ENCODE measurements at places on chromosomes 13 and 19.

- no peak for DNase-seq
Measured at GRCh38 chr13:98055623-98056022, 87.3 kb upstream of the FARP1 start.

- DNase-seq, result no peak
Measured at GRCh38 chr13:70014337-70014736, 93.3 kb upstream of the ATXN8OS start.

GRCh38 chr13:44812818-44813217, 176.5 kb downstream of the NUFIP1 start:
- DNase-seq, result no peak

- DNase-seq, result no peak
Measured at GRCh38 chr13:29621841-29622240, 26.4 kb upstream of the SLC7A1 start.

DNA sequence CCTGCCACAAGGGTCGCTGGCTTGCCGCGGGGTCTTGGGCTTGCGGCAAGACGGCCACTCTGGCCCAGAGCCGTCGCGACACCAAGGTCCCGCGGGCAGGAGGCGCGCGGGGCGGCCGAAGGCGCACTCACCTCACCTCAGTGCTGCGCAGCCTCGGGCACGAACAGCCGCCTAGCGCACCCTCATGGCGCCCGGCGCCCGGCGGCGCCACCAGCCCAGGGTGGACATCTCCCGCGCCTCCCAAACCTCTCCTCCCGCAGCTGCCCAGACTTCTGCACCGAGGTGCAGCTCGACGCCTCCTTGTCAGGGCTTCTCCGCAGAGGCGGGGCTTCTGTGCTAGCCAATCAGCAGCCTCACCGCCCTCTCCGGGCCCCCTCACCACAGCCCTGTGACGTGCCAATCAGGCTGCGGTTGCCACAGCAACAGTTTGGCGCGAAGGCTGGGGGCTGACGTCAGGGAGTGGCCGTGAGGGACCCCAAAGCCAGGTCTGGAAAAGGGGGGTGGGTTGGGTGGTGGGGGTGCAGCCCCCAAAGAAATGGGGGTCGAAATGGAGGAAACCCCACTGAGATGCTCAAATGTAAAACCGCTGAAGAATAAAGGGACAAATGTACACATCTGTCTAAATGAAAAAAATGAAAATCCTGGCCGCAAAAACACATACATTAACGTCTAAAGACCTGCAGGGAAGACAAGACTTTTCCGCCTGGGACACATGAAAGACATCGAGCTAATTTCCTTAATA, at the start of the genes PEG3 and ZIM2:
Gene PEG3 (minus strand): TSS at position 276 of the 742 bp plus-strand sequence. CDS start 16,071 bp downstream, outside the sequence.
Gene ZIM2 (minus strand): TSS at position 276 of the 742 bp plus-strand sequence. CDS start 16,449 bp downstream, outside the sequence.
- peak; percentile 85 for DNase-seq

DNA sequence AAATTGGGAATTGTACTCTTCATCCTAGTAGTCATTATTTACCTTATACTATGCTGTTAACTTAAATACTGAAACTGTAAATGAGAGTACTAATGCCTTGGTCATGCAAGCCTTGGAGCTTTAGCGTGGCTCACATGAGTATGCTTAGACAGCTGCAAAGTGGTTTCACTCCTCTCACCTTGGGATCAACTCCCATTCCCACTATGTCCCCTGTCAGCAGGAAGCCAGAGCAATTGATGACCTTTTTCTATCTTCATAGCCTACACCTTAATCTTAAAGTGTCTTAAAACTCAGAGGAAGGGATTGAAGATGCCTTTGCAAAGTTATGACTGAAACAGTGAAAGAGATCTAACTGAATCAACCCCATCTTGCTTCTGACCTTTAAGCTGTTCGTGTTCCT, 33.2 kb upstream of the CEACAM8 start:
- no peak for DNase-seq

- DNase-seq, result peak; percentile 38
Measured at GRCh38 chr13:32150794-32151193, 119.2 kb downstream of the FRY start.

- no peak for DNase-seq
Measured at GRCh38 chr13:23516702-23517101, 53.5 kb upstream of the TNFRSF19 start.

GRCh38 chr13:37360556-37360955, 238.0 kb downstream of the POSTN start:
- no peak for DNase-seq

DNA sequence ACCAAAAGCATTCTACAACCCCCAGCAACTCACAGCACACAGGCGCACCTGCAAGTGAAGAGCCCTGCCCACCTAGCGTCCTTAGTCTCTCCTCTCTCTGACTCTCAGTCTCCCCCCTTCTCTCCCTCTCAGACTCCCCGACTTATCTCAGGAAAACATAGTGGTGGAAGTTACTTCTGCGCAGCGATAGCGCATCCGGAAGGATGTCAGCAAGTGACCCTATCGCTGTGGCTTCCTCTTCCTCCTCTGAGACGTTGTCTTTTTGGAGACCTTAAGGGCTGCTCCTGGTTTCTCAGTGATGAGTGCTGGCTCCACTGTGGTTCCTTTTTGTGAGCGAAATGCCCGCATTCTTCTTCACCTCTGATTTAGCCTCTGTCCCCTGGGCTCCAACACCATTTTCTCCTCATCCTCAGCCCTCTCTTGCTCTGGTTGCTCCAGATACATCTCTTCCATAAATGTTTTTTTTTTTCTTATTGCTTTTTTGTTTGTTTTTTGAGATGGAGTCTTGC, 1.4 kb upstream of the YIF1B start:
- no peak for DNase-seq

GRCh38 chr19:49738268-49738667, 24.8 kb downstream of the TSKS start:
- DNase-seq, result no peak

DNA sequence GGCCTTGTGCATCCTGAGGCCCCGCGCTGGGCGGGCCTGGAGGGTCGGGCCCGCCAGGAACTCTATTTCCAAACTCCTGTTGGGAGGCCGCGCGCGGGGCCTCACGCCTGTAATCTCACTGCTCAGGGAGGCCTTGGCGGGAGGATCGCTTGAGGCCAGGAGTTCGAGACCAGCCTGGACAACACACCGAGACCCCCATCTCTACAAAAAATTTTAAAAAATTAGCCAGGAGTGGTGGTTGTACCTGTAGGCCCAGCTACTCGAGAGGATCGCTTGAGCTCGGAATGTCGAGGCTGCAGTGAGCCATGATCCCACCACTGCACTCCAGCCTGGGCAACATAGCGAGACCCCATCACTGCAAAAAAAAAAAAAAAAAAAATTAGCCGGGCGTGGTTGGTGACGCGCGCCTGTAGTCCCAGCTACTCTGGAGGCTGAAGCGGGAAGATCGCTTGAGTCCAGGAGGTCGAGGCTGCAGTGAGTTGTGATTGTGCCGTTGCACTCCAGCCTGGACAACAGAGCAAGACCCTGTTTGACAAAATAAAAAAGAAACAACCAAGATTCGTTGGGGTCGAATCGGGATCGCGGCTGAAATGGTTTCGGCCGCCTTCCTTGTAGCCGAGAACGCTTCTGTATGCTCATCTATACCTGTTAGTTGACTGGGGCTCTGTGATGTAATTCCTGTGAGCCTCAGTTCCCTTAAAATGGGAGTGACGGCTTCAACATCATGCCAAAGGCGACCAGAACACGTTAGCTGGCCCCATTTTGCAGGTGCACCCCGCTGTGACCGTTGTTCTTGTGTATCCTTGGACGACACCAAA, 636 bp downstream of the SF3A2 start:
- DNase-seq, result no peak

DNA sequence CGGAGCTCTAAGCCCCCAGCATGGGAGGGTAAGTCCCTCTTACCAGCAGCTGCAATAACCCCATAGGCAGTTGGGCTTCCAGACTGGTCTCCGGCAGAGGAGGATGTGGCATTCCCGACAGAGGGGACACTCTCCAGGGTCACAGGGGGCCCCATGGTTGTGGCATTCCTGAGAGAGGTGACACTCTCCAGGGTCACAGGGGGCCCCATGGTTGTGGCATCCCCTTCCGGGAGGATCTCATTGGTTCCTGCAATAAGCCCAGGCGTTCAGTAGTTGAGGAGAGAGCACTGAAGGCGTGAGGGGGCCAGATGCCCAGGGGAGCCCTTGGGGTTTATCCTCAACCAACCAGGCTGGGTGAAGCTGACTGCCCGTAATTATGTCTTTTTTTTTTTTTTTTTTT, 5.4 kb downstream of the CD320 start:
- no peak for DNase-seq

DNA sequence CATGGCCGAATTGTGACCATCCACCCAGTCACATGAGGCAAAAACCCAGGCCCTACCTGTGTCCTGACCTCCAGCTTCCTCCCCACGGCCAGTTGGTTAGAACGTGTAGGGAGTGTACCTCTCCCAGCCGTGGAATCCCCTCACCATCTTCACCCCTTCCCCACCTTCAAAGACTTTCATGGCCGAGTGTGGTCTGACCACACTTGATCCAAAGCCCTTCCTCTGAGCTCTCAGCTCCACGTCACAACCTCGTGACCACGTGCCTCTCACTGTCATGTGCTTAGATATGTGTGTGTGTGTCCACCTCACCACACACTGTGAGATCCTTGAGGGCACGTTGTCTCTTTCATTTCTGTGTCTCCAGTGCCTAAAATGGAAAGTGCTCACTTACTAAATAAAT, 48.6 kb upstream of the UBE2L5 start:
- no peak for DNase-seq

- DNase-seq, result peak; percentile 39
Measured at GRCh38 chr13:21138561-21138960, 37.8 kb downstream of the SKA3 start.

GRCh38 chr13:39970177-39970846, 314.9 kb downstream of the COG6 start:
- no peak for DNase-seq

- DNase-seq, result no peak
Measured at GRCh38 chr13:41639955-41640780, 182.8 kb downstream of the RGCC start.

DNA sequence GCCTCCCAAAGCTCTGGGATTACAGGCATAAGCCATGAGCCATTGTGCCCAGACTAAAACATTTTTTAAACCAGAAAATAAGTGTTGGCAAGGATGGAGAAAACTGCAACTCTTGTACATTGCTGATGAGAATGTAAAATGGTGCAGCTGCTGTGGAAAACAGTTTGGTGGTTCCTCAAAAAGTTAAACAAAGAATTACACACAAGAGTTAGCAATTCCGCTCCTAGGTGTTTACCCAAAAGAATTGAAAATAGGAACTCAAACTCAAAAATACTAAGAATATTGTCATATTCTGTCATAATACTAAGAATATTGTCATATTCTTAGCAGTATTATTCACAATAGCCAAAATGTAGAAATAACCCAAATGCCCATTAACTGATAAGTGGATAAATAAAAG, 39.7 kb upstream of the USP12 start:
- no peak for DNase-seq

DNA sequence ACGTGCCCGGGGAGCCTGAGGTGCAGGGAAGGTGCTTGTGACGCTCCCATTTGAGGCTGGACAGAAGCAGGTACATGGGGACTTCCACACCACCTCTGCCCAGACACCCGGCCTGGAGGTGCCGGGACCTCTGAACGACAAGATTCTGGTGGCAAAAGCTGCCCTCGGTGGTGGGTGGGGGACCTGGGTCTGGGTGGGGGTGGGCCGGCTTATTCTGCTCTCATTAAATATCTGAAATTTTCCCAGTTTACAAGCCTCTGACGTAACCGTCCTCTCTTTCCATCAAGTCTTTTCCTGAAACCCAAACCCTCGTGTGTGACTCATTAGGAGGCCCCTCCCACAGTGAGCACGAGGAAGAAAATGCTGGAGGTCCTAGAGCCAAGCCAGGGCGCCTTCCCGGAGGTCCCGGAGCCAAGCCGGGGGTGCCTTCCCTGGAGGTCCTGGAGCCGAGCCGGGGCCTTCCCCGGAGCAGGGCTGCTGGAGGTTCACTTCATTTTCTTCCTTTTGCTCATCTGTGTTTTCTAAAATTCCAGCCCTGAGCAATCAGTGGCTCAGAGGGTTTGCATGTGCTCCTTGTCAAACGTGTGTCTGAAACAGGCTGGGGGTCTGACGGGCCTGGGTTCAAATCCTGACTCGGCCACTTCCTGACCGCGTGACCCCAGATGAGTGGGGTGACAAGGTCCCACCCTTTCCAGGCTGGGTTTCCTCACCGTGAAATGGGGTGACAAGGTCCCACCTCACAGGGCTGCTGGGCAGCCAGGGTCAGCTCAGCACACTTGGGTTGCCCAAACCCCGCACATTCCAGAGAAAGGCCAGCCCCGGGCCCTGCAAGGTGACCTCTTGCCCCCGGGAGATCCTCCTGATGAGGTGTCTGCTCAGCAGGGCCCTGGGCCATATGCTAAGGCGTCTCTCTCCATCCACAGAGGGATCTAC, 10.0 kb downstream of the CFD start:
- peak; percentile 89 for DNase-seq

DNA sequence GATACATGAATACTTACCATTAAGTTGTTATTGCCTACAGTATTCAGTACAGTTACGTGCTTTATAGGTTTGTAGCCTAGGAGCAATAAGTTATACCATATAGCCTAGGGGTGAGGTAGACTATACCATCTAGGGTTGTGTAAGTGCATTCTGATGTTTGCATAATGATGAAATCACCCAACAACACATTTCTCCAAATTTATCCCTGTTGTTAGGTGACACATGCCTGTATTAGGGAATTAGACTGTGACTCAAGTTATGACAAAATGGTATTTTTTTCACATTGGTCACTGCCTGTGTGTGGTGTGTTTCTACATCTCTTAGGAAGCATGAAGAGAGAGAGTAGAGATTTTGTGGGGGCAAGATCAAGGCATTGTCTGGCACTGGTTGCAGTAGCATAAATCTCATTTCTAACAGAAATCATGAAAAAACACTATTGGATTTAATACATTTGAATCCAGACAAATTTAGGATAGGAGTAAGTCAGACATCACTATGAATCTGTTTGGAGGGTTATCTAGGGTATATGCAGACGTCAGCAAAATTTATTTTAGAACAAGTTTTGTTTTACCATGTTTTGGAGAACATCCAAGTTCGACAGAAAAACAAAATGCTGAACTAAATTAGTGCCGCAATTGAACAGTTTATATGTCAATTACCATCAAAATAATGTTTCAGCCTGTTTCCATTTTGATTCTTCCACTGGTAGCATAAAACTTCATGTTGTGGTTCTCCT, 332.1 kb downstream of the LMO7 start:
- DNase-seq, result no peak

DNA sequence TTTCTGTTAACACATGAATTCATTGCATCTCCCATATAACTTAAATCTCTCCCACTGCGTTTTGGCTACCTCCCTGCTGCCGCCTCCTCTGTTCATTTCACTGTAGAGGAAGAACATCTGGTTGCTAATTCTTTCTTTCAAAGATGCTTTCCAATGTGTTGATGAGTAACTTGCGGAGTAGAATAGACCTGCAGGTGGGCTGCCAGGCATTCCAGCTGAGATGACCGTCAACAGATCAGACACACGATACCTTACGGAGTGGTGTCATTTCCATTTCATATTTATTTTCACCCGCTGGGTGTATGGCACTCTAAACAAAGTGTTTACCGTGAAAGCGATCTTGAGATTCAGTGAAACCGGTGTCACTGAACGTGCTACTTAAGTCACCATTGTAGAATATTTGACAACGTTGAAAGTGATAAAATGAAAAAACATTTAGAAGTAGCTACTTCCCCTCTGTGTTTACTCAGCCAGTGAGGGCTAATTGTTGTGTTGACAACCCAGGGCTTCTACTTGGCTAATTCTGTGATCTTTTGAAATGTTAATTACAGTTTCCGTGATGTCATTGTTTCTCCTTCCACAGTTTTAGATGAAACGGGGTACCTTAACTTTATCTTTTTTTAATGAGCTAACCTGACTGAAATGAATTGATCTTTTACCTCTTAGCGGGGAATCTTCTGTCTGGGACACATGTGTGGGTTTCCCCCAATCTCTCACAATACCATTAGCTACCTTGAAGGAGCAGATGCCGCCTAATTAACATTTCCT, 228.5 kb upstream of the ARGLU1 start:
- no peak for DNase-seq

GRCh38 chr13:31001647-31002046, 69.2 kb downstream of the TEX26 start:
- DNase-seq, result no peak

All from lung (tissue), 17 donors.